Activated CD4-positive, alpha-beta T cell treated with anti-CD3 and anti-CD28 coated beads, Interleukin-2, amount 50 U/mL, for 24 hours (primary cell): ENCODE measurements at places on chromosomes 13 and 19.

DNA sequence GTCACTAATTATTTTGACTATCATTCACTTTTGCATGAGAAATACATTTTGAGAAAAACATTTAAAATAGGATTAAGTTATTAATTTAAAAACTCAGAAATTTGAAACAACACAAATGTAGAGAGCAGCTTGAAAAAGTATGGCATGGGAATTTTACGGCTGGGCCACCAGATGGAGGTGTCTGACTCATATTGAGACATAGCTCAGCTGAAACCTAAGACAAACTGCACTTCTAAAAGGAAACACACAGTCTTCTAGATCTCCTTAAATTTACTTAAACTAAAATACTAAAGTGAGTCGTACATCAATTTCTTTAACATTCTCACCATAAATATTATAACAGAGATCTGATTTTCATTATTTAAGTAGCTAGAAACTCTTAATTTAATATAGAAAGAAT is 41.9 kb upstream of the POSTN start:
- DNase-seq = no peak

- no peak for DNase-seq
Measured at GRCh38 chr19:18939922-18940768, 872 bp downstream of the HOMER3 start.

DNA sequence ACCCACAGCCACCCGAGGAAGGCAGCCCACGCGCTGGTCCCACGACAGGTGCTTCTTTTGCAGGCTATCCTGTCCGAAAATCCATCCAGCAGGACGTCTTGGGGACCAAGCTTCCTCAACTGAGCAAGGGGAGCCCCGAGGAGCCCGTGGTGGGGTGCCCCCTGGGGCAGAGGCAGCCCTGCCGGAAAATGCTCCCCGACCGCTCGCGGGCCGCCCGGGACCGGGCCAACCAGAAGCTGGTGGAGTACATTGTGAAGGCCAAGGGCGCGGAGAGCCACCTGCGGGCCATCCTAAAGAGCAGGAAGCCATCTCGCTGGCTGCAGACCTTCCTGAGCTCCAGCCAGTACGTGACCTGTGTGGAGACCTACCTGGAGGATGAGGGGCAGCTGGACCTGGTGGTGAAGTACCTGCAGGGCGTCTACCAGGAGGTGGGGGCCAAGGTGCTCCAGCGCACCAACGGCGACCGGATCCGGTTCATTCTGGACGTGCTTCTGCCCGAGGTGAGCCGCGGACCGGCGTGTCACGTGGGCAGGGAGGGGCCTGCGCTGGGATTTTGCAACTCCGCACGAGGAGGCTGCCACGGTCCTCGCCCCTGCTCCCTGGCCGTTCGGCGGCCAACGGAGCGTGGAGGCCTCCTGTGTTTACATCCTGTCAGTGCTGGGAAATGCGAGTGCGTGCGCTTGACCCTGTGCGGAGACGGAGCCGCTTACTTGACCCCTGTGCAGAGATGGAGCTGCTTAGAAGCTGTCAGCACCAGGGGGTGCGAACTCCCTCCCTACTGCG is 12.9 kb upstream of the NDUFS7 start:
- DNase-seq = no peak

DNA sequence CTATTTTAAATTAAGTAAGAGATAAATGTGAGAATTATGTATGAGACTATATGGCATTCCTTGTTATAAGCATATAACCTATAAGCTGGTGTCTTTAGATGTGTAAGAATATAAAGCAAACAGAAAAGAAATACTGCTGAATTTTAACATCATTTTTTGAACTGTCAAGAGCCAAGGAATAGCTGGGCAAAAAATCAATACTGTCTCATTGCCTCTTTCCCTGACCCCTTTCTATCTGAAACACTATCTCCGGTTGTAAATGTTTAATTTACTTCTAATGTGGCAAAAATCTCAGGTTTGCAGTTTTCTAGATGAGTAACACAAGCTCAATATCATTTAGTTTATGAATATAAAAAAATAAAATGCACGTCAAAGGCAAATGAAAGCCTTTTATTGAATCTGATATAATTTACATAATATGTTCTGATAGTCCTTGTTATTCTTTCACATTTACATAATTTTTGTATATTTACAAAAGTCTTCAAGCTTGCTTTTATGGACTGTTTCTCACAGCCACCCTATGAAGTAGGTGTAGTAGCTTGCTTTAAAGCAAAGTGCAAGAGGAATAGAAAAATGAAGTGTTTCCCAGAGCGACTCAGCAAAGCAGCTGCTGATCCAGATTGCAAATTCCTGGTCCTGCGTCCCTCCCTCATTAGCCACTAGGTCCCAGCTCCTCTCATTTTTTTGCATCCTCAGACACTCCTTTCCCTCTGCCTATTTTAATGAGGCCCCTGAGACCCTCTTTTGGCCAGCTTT is 188.2 kb upstream of the RFC3 start:
- no peak for DNase-seq

GRCh38 chr13:110937511-110938285 is 22.8 kb upstream of the ANKRD10 start:
- DNase-seq = no peak

GRCh38 chr13:105334211-105334610 is 1201.3 kb downstream of the EFNB2 start:
- DNase-seq = no peak

DNA sequence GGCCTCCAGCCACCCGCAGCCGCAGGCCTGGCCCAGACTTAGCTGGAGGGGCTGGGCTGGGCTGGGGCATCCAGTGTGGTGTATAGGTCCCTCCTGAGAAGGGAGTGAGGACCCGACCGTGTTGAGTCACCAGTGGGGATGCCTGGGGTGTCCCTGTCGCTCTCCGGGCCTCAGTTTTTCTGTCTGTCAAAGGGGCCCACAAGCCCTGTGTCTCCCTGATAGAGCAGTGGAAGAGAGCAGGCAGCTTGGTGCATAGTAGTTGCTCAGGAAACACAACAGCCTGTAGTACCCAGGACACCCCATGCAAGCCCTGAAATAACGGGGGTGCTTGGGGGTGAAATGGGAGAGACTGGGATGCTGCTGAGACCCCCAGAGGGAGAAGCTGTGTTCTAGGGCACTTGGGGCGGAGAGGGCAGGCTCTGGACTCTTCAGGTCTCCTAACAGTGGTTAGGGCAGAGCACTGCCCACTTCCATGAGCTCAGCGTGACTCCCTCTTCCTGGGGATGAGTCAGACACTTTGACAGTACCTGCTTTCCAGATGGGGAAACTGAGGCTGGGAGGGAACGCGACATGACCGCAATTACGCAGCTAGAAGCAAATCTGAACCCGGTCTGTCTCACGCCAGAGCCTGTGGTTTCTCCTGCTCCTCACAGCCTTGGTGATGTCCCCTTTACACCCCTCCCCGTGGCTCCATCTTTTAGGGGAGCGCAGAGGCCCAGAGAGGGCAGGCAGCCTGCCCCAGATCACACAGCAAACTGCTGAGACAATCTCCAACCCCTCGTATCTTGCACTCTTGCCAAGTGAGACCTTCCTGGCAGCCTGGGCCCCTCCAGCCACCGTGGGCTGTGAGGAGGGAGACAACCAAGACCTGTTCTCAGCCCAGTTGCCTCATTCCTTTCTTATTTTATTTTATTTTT is 692 bp downstream of the SULT2B1 start:
- no peak for DNase-seq

DNA sequence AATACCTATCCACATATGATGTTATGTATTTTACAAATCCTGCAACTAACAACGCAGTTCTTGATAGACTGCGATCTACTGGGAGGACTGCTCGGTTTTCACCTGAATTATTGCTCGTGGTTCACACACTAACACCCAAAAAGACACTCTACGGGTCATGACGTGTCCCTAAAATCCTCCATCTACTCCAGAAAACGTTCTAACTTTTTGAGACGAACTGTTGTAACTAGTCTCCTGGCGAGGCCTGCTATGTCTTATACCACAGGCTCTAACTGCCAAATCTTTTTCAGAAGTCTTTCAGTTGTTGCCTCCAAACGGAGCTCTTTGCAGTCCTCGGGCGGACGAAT is 108.2 kb downstream of the KCNRG start:
- no peak for DNase-seq

DNA sequence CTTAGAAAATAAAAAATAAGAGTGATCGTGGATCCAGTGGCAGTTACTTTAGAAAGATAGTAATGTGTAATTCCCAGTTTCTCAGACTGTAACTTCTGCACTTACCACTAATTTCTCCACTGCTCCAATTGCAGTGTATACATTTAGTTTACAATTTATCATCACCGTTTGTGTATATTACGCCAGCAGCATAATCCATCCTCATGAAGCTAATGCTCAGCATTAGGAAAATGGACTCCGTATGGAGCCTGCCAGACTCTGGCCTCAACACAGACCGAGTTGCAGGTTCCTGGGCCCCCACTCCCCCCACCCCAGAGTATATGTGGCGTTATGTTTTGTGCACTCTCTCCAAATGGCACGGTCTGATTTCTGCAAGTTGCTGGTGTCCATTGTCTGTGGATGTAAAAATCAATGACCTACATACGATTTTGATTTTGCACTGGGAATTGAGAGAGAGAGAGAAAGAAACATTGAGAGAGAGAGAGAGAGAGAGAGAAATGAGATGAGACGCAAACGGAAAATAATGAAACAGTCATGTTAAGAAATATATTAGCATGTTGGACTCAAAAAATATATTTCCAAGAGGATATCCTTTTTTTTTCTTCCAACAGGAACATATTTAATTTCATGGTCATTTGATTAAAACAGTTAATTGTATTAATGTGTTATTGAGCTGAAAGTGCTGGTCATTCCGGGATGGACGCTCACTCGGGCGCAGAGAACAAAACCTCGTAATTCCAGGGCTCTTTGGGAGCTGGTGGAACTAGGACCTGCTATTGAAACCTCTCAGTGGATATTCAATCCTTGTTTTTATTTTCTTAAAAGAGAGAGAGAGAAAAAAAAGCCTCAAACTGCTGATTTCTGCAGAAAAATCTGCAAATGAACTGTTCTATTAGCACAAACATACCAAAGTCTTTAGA is 278.8 kb downstream of the TSHZ3 start:
- no peak for DNase-seq

GRCh38 chr19:46975925-46976782 is 43.5 kb upstream of the NPAS1 start:
- no peak for DNase-seq

GRCh38 chr13:59879281-59879680 is 284.4 kb downstream of the DIAPH3 start:
- DNase-seq = no peak

GRCh38 chr19:4738734-4739133 is 15.1 kb upstream of the DPP9 start:
- no peak for DNase-seq

DNA sequence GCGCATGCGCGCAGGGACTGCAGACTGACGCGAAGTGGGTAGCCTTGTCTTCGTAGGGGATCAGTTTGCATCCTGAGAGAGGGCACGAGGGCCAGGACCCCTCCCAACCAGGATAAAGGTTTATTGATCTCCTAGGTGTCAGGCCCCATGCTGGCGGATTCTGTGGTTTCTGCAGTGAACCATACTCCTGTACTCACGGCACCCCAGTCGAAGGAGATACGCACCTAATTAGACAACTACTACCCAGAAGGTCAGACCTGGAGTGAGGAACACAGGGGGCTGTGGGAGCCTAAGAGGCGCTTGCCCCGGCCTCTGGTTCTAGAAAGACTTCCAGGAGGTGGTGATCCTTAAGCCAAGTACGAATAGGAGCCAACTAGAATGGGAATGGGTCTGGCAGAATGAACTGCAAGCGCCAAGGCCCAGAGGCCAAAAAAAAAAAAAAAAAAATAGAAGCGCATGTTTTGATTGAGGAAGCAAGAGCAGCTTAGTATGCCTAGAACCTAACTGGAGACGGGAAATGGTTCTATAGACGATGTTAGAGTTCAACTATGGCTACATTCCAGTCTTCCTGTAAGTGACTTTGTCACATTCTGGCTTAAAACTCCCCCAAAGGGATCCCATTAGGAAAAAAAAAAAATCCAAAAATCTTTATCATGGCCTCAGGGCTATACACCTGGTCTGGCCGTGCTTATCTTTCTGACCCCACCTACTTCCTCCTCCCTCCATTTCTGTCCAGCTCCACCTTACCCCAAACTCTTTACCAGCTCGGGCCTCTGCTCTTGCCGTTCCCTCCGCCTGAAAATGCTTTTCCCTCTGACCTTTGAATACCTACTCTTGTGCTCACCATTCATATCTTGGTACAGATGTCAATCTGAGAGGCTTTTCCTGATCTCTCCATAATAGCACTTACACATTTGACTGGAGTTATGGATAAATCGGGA is 902 bp upstream of the ZNF428 start:
- peak; percentile 84 for DNase-seq

DNA sequence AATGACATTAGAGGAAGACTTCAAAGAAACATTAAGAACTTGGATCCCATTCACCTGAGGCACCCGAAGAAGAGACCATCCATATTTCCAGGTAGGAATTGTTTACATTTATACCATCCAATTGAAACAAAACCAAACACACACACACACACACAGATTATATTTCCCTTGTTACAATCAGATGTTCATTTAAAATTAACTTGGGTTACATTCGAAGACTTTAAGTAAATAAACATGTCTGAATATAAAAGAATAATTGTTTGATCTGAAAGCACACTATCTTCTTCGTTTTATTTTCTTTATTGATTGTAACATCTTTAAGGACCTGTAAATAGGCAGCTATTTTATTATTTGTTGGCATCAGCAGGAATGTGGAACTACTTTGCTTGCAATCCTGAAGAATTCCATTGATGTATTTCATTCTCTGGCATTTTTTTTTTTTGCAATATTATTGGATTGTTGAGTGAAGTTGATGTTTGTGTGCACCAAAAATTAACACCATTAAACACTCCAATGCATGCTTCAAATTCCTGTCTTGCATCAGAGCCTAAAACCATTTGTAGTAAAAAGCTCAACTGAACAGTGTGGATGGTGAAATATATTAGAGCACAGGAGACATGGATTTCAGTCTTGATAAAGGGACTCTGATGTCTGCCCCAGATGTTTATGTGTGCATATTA is 85.3 kb upstream of the FRY start:
- no peak for DNase-seq
